ENCODE measurements at places on chromosomes 3 and 15.
A peak's percentile ranks its signal among the peaks of the same experiment; 100 is the strongest.

DNA sequence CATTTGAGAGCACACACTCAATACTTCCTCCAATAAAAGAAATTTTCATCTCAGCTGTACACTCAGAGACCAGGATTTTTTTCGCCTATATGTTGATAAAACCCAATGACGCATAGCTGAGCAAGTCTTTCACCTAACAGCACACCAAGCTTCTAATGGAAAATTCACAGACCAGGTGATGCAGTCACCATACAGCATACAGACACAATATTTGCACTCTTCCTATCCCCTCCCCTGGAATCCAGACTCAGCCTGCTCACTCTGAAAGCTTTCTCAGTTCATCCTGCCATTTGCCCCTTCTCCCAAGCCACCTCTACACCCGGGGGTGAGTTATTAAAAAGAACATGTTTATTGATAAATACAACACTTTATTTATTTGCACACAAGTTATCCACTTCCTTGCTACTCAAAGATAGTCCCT is 1.7 kb downstream of the TBC1D5 start:
- peak; percentile 46 for DNase-seq

DNA sequence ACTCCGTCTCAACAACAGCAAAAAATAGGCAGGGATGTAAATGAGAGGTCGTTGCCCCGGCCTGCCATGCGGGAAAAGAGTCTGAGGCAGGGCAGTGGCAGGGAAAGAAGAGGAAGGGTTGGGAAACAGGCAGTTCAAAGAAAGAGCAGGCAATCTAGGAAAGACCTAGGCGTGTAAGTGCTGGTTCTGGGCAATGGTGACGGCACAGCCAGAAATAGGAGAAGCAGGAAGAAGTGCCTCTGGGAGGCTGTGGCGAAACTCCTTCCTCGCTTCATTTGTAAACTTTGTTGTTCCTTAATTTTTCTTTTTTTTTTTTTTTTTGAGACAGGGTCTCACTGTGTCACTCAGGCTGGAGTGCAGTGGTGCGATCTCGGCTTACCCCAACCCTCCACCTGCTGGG is 4.3 kb downstream of the SLC51A start:
- no peak for DNase-seq

GRCh38 chr3:151051533-151051932 is 33.9 kb upstream of the MED12L start:
- DNase-seq: no peak

GRCh38 chr3:8622873-8623691 is 21.5 kb downstream of the SSUH2 start:
- DNase-seq: peak; percentile 67

DNA sequence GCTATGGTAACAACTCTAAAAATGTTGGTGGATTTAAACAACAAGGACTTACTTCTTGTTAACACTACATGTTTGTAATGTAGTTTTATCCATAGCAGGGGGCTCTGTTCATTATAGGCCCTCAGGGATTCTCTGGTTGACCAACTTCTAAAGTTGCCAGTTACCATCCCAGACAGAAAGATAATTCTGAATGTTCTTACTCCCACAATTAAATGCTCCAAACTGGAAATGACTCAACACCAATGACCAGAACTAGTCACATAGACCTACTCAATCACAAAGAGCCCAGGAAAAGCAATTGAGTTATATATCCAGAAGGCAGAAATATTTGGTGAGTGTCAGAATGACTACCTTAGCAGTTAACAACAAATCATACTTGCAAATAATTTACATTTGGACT is 199.3 kb upstream of the UMPS start:
- no peak for DNase-seq

- DNase-seq: no peak
Measured at GRCh38 chr3:45491344-45491743, 103.0 kb downstream of the LARS2 start.

DNA sequence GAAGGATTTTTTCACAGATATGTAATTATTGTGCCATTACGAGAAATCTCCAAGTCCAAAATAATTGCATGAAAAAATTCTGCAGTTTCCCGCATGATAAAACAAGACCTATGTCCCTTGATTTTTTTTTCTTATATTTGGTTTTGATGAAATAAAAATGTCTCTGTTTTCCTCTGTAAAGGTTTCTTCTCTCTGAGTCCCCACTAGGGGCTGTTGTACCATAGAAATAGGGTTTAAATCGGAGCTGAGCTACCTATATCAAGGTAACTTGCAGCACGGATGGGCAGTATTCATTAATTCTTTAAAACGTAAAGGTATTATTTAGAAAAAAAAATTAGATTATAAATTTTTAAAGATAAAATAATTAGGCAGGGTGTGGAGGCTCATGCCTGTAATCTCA is 66.6 kb upstream of the IGF1R start:
- no peak for DNase-seq

DNA sequence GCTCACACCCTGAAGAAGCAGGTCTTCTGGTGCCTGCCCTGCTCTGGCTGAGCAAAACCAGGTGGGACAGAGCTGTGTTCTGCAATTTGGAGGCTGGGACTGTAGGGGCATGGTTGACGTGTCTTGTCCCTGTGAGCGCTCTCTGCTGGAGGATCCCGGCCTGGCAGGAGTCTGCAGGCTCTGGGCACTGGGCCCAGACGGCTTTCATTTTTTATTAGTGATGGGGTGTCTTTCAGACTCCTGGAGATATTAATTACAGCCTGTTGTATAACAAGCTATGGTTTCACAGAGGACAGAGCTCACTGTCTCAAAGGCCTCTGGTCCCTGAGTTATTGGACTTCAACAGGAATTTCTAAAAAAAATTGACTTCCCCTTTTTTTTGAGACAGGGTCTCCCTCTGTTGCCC is 29.5 kb upstream of the ZNF710 start:
- DNase-seq: peak; percentile 47

GRCh38 chr15:98907927-98908471 is 99.6 kb downstream of the PGPEP1L start:
- DNase-seq: no peak

- DNase-seq: no peak
Measured at GRCh38 chr3:113532698-113533533, 561 bp downstream of the SIDT1 start.

- DNase-seq: no peak
Measured at GRCh38 chr3:77055841-77056341, 16.0 kb downstream of the ROBO2 start.

DNA sequence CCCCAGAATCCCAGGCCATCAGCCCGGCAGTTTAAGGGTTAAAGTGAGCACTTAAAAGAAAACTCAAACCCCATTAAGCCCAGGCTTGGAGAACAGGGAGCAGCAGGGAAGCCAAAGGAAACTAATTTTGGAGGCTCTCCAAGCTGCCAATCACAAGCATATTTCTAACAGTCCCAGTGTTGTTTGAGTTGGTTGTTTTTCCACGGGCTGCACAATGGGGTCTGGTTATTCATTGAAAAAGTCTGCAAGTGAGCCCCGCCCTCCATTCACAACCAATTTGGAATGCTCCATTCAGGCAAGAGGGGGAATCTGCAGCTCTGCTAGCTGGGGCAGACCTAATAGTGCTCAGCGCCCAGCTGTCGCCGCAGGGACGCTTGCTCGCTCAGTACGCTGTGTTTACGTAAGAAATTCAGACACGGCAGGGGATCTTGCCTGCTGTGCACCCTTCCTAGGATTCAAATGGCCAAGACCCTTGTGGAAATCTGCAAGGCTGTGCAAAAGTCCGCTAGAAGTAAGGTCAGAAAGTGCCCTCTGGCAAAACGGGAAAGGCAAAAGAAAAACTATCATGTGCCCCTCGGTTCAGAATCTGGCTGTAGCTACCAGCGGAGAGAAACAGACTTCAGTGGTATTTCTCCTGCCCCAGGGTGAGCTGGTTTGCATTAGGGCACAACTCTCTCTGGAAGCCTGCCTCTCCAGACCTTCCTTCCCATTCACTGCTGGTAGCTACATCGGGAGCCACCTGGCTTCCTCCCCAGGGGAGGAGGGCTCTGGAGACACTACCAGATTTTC is 11.0 kb downstream of the ETV5 start:
- peak; percentile 68 for DNase-seq

- DNase-seq: no peak
Measured at GRCh38 chr3:12681089-12681942, 17.4 kb upstream of the RAF1 start.

GRCh38 chr15:67501177-67501835 is 19.6 kb upstream of the C15orf61 start:
- no peak for DNase-seq

DNA sequence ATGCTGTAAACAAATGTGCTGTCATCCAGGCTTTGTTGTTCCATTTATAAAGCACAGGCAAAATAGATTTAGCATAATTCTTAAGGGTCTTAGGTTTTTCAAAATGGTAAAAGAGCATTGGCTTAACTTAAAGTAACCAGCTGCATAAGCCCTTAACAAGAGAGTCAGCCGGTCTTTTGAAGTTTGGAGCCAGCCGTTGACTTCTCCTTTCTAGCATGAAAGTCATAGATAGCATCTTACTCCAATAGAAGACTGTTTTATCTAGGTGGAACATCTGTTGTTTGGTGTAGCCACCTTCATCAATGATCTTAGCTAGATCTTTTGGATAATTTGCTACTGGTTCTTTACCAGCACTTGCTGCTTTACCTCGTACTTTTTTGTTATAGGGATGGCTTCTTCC is 297.5 kb upstream of the DCBLD2 start:
- DNase-seq: no peak

GRCh38 chr3:190361791-190362190 is 26.2 kb upstream of the CLDN16 start:
- DNase-seq: no peak
